ENCODE measurements at places on chromosomes 1 and 21. TPM values are rescaled to one million over a fixed set of nuclear protein-coding genes. Genes with fewer than 3 reads are reported as not detected.

DEPDC1 gene
- 0.10 TPM for total RNA-seq

NR5A2 gene
- total RNA-seq = not detected

IBA57 gene
- total RNA-seq = 4.7 TPM

NBPF3 gene
- 6.6 TPM for total RNA-seq

HAO2 gene
- total RNA-seq = not detected

A3GALT2 gene
- total RNA-seq = not detected

NBPF6 gene
- not detected for total RNA-seq

SERBP1 gene
- 124 TPM for total RNA-seq

LRRIQ3 gene
- 0.21 TPM for total RNA-seq

PTAFR gene
- 16.3 TPM for total RNA-seq

TTC22 gene
- total RNA-seq = 1.9 TPM

Data from mononuclear cell (primary cell).